GM20000 (cell line): ENCODE measurements at places on chromosomes 2 and 18.

GRCh38 chr2:170819680-170820664 lies 3.3 kb downstream of the GAD1 start:
- peak; percentile 37 for DNase-seq

DNA sequence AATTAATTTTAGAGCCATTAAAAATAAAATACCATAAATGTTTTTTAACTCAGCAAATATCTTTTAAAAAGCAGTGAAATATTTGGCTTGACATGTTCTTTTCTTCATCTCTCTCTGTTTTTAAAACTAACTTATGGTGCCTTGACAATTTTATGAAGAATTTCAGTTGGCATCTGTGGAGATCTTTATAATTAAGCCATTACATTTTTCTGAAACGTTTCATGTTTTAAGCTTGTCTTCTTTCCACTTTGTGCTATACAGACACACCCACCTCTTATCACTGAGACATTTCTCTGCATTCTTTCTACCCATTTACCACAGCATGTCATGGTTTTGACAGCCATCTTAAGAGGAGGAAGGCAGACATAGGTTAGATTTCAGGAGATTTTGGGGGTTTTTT lies 915.1 kb upstream of the FSHR start:
- no peak for DNase-seq

DNA sequence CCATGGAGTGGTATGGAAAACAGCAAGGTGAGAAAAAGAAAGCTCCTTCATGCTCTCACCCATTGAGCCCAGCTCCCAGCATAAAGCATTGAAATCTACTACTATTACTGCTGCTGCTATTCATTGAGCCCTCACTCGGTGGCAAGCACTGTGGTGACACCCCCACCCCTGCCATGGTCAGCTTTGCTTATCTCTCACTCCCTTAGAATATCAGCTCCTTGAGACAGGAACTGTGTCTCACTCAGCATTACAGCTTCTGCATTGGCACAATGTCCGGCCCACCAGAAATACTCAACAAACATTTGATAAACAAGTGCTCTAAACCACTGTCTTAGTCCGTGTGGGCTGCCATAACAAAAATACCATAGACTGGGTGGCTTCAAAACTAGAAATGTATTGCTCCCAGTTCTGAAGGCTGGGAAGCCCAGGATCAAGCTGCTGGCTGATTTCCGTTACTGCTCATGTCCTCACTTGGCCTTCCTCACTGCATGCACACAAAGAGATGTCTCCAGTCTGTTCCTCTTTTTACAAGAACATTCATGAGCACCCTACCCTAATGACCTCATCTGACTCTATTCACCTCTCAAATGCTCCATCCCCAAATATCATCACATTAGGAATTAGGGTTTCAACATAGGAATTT lies 116.3 kb downstream of the ZBTB7C start:
- DNase-seq = no peak

DNA sequence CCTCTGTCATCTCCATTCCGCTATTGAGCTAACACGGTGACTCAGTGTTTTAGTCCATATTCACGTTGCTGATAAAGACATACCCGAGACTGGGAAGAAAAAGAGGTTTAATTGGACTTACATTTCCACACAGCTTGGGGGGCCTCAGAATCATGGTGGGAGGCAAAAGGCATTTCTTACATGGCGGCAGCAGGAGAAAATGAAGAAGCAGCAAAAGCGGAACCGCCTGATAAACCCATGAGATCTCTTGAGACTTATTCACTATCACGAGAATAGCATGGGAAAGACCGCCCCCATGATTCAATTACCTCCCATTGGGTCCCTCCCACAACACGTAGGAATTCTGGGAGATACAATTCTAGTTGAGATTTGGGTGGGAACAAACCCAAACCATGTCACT lies 22.6 kb upstream of the CXXC1 start:
- no peak for DNase-seq

DNA sequence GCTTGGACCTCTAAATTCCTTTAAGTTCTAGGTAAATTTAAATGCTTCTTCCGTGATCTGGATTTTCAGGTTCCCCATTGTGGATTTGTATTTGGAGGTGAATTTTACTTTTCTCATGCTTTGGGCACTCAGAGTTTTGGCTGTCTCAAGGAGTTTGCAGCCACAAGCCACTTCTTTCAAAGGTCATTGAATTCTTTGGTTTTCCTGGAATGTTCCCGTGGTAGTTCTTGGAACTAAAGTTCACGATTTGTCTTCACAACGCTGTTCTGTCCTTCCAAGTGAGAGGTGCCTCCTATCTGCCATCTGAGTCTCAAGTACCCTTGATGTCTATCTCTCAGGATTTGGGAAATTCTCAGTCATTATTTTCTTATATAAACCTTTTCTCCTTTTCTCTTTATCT lies 1438.7 kb upstream of the ZEB2 start:
- no peak for DNase-seq

DNA sequence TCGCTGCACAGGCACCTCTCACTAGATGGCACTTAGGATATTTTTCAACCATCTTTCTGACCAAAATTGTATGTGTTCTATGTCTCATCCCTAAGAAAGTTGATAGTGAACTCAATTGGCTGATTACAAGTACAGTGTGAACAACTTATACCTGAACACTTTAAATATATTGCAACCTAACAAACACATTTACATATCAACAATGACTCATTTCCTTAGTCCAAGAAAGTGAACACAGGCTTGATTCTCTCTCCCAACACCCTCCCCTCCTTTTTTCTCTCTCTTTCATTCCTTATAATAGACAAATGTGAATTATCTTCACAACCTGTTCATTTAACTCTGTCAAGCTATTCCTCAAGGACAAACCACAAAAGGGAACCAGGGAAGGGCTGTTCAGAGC lies 192.0 kb downstream of the SLC8A1 start:
- DNase-seq = no peak
